ENCODE measurements at places on chromosomes 1 and 21. TPM values are rescaled to one million over a fixed set of nuclear protein-coding genes. Genes with fewer than 3 reads are reported as not detected.
A peak's percentile ranks its signal among the peaks of the same experiment; 100 is the strongest.

Gene SRM
- total RNA-seq, result 55.3 TPM

Gene KRTAP21-3
- not detected for total RNA-seq

GRCh38 chr21:40638466-40639251, 208.3 kb downstream of the DSCAM start:
- no peak for DNase-seq

- DNase-seq, result peak; percentile 57
Observed at GRCh38 chr1:46725736-46726108, 6.8 kb upstream of the EFCAB14 start.

DNA sequence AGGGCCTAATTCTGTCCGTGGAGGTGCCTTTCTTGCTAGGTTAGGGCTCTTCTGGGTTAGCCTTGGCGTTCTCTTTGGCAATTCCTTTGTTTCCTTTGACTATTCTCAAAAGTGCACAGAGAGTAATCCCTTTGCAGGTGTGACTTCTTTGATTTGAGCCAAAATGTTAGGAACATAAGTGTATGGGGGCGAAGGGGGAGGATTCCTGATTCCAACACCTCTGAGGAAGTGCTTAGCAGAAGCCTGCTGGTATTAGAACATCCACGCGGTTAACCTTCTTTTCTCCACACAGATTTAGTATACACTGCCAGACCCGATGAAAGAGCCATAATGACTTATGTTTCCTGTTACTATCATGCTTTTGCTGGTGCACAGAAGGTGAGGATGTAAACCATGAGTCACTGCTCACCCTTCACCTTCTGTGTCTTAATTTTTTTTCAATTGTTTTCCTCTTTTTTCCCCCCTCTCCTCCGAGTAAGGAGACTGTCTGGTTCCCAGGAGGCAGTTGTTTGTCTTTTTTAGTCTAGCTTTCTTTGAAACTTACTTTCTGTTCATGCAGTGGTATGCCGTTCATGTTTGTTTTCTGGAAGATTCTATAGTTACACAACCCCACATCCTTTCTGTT, 48.0 kb downstream of the ACTN2 start:
- DNase-seq, result no peak

GRCh38 chr1:171884475-171884874, 43.2 kb downstream of the DNM3 start:
- no peak for DNase-seq

DNA sequence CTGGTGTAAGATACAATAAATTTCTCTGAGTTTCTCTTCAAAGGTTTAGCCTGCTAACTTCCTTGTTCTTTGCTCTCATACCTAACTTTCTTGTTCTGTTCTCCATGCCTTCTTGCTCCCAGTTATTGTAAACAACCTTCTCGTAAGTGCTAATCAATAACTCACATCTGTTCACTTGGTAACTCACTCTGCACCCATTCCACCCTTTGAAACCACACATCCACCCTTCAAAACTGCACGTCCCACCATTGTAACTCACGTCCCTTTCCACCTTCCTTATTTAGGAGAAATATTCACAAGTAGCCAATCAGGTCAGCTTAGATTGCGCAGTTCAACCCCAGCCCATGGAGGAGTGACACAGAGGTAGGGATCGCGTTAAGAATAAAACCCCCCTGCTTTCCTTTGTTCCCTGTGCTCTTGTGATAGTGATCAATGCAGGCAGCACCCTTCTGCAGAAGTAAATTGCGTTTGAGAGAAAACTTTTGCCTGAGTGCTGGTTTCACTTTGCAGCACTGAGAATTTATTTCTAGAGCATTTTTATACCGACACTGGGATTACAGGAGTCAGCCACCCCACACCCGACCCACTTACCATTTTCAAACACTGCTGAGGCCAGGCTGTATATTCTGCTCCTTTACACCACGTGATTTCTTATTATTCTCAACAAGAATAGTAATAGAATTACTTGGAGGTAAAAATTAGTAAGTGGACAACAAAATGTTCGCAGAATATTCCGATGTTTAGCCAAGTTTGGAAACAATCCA, 789.2 kb upstream of the RGS18 start:
- no peak for DNase-seq

Gene B3GALT2
- total RNA-seq, result not detected

DNA sequence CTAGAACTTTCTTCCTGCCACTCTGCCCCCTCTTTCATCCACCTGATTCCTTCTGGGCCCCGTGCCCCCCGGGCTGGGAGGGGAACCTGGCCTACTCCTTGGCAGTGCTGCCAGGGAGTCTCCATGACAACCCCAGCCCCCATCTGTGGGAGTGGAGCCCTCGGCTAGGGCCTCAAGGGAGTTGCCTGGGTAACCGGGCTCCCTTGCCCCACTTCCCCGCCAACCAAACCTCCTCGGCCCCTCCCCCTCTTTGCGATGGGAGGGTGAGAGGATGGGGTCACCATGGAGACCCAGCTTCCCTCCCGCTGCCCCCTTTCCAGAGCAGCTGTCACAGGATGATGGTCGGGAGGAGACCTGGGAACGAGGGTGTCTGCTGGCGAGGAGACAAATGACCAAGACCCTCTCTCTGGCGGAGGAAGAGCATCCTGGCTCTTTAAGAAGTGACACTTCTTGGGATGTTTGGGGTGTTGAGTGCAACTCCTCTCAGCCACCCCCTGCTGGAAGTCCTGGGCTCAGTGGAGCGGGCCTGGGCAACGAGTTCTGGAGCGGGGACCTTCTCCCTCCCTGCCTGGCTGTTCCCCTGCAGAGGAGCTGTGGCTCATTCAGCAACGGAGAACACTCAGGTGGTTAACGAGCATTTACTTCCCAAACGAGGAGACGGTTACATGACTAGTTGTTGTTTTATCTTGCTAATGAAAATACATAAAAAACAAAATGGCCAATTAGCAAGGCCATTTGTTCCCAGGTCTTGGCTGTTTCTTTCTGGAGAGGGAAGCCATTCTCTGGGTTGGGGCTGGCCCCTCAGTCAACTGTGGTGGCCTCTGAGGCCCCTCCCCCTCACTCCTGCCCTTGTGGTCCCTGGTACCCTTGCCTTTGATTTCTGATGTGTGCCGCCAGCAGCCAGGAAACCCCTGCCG, 82.8 kb downstream of the UBIAD1 start:
- DNase-seq, result no peak
